Chondrocyte (in vitro differentiated cells): ENCODE measurements at places on chromosomes 4 and X.
A peak's percentile ranks its signal among the peaks of the same experiment; 100 is the strongest.

GRCh38 chr4:102594000-102594399 lies 92.8 kb downstream of the NFKB1 start:
- H3K4me1 ChIP-seq: peaks cover 18% of the 10 kb centered on the region
- peaks cover 45% of the 10 kb centered on the region for H3K36me3 ChIP-seq

- H3K4me3 ChIP-seq: no peak overlapping the region
- H3K36me3 ChIP-seq: peaks cover 3% of the 10 kb centered on the region
- no peaks in the 10 kb centered on the region for H3K27me3 ChIP-seq
- H3K4me1 ChIP-seq: no peaks in the 10 kb centered on the region
- DNase-seq: no peak
Measured at GRCh38 chr4:103067841-103068547, 8.6 kb downstream of the SLC9B2 start.

GRCh38 chr4:14863418-14864364 lies 138.6 kb upstream of the CPEB2 start:
- no peaks in the 10 kb centered on the region for H3K4me1 ChIP-seq
- H3K27me3 ChIP-seq: peaks cover 10% of the 10 kb centered on the region
- no peak overlapping the region for H3K4me3 ChIP-seq
- no peak for DNase-seq
- H3K27ac ChIP-seq: no peak overlapping the region
- H3K36me3 ChIP-seq: no peaks in the 10 kb centered on the region

- H3K27me3 ChIP-seq: peaks cover 63% of the 10 kb centered on the region
- DNase-seq: no peak
- H3K4me1 ChIP-seq: peaks cover 4% of the 10 kb centered on the region
- H3K36me3 ChIP-seq: no peaks in the 10 kb centered on the region
- H3K27ac ChIP-seq: no peak within 1 kb of the TSS
- H3K4me3 ChIP-seq: peak within 1 kb of the TSS; percentile 69
Measured at GRCh38 chrX:110795645-110796406, at the start of gene CHRDL1. TSS of gene CHRDL1 (minus strand) at chrX:110795817. CDS start at chrX:110792181, 3,636 bp downstream.

GRCh38 chr4:30056016-30056766 lies 664.0 kb upstream of the PCDH7 start:
- no peak overlapping the region for H3K27ac ChIP-seq
- H3K4me1 ChIP-seq: no peaks in the 10 kb centered on the region
- no peaks in the 10 kb centered on the region for H3K36me3 ChIP-seq
- no peak overlapping the region for H3K4me3 ChIP-seq
- no peaks in the 10 kb centered on the region for H3K27me3 ChIP-seq
- DNase-seq: no peak

DNA sequence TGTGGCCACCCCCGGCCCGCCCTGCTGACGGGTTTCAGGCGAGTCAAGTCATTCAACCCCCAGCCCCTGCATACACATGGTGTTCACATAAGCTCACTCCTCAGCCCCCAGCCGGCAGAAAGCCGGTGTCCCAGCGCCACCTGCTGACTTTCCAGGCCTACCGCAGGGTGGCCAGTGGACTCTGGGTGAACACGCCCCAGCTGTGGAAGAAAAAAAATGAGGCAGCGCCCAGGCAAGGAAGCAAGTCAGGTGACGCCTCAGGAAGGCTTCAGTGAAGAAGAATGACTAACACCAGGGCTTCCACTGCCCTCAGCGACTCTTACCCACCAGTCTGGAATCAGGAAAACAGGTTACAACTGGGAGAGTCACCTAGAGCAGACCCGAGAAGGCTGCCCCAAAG lies 15.8 kb downstream of the BCAP31 start:
- no peak overlapping the region for H3K4me3 ChIP-seq
- no peak for DNase-seq
- peaks cover 5% of the 10 kb centered on the region for H3K36me3 ChIP-seq

GRCh38 chr4:177450426-177451107 lies 8.3 kb upstream of the AGA start:
- DNase-seq: no peak
- no peak overlapping the region for H3K27ac ChIP-seq
- no peak overlapping the region for H3K4me3 ChIP-seq
- no peaks in the 10 kb centered on the region for H3K27me3 ChIP-seq
- peaks cover 10% of the 10 kb centered on the region for H3K4me1 ChIP-seq

DNA sequence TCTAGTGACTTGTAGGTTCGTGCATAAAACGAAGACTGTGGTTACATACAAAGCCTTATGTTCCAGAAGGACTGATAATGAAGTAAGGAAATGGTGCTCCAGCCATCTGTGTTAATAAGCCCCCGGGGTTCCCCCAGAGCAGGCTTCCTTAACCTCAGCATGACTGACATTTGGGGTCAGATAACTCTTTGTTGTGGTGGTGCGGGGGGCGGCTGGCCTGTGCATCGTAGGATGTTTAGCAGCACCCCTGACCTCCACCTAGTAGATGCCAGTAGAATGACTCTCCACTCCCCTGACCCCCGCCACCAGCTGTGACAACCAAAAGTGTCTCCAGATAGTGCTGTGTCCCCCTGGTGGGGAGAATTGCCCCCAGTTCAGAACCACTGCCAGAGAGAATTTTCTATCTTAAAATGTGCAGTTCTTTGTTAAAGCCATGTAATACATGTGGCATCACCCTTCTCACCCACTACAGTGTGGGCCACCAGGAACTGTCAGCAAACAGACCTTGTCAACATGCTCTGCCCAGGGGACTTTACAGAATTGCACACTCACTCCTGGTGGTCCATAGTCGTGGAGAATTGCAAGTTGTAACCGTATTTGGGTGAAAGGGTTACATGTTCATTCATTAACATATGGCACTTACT lies 7.5 kb downstream of the SH3KBP1 start:
- peaks cover 23% of the 10 kb centered on the region for H3K4me1 ChIP-seq
- no peaks in the 10 kb centered on the region for H3K36me3 ChIP-seq
- no peaks in the 10 kb centered on the region for H3K27me3 ChIP-seq
- H3K4me3 ChIP-seq: no peak overlapping the region

- no peak overlapping the region for H3K27ac ChIP-seq
- H3K4me3 ChIP-seq: no peak overlapping the region
- H3K36me3 ChIP-seq: peaks cover 6% of the 10 kb centered on the region
- no peaks in the 10 kb centered on the region for H3K4me1 ChIP-seq
- H3K27me3 ChIP-seq: peaks cover 3% of the 10 kb centered on the region
- no peak for DNase-seq
Measured at GRCh38 chr4:30559481-30559880, 160.7 kb upstream of the PCDH7 start.

GRCh38 chr4:93317561-93317960 lies 511.0 kb upstream of the ATOH1 start:
- DNase-seq: no peak
- no peak overlapping the region for H3K27ac ChIP-seq
- H3K4me1 ChIP-seq: peaks cover 18% of the 10 kb centered on the region

DNA sequence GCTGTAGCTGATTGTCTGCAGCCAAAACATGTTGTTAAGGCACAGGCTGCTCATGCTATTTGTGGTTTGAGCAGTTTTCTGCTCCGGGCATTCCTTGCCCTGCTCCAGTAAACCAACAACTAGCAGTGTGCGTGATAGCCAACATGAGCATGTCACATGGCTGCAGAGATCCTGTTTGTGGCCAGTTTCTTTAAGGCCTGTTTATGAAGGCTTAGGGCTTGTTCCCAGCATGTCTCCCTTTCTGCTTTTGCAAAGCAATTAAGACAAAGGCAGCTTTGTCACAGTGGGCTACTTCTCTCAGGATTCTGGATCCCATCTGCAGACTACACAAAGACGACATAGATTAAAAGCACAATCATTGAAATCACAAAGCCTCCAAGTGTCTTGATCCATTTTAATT lies 160.5 kb downstream of the ZNF518B start:
- no peaks in the 10 kb centered on the region for H3K27me3 ChIP-seq
- H3K36me3 ChIP-seq: no peaks in the 10 kb centered on the region
- H3K27ac ChIP-seq: no peak overlapping the region
- no peak overlapping the region for H3K4me3 ChIP-seq
- no peak for DNase-seq

DNA sequence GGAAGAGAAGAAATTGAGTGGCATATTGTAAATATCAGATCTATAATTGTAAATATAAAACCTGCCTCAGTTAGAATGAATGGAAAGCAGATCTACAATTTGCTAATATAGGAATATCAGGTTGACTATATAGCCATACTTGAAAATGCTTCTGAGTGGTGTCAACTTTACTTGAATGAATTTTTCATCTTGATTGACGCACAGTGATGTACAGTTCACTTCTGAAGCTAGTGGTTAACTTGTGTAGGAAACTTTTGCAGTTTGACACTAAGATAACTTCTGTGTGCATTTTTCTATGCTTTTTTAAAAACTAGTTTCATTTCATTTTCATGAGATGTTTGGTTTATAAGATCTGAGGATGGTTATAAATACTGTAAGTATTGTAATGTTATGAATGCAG lies 132.6 kb downstream of the TET2 start:
- H3K27me3 ChIP-seq: no peaks in the 10 kb centered on the region
- H3K4me3 ChIP-seq: no peak overlapping the region
- no peak overlapping the region for H3K27ac ChIP-seq

DNA sequence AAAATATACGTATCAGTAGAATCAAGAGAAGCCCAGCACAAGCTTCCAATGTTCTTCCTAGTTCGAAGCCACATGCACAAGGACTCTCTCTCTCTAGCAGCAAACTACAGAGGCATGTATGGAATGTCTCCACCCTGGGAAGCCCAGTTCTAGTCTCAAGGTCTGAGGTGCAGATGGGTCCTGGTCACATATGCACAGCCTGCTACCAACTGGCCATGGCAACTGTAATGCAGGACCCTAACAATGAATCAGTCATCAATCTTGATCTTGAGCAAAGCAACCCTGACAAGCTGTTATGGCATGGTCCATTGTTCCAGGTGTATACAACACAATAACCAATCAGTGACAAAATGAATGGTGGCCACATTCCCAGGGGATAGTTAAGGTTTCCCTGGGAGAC lies 55.8 kb downstream of the MBNL3 start:
- no peak overlapping the region for H3K27ac ChIP-seq
- no peaks in the 10 kb centered on the region for H3K27me3 ChIP-seq
- peaks cover 6% of the 10 kb centered on the region for H3K36me3 ChIP-seq
- no peak overlapping the region for H3K4me3 ChIP-seq
- peaks cover 4% of the 10 kb centered on the region for H3K4me1 ChIP-seq
- no peak for DNase-seq

DNA sequence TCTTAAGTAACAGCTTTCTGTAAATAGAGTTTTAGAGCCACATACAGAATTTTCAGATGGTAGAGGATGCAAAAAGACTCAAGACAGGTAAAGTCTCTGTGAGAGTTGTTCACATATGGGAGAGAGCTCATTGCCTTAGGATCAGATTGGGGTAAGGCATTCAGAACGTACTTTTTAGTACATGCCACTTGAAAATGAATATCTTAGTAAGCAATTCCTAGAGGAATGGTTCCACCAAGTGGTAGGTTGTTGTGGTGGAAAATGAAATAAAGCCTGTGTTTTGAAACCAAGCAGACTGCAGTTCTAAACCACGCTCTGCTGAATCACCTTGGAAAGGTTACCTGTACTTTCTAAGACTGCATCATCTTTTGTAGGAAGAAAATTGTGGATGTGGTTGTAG lies 547.0 kb upstream of the LCORL start:
- no peaks in the 10 kb centered on the region for H3K4me1 ChIP-seq
- H3K27ac ChIP-seq: no peak overlapping the region
- H3K36me3 ChIP-seq: no peaks in the 10 kb centered on the region
- peaks cover 1% of the 10 kb centered on the region for H3K27me3 ChIP-seq
- no peak overlapping the region for H3K4me3 ChIP-seq

- no peak overlapping the region for H3K4me3 ChIP-seq
- H3K36me3 ChIP-seq: no peaks in the 10 kb centered on the region
- DNase-seq: no peak
- no peak overlapping the region for H3K27ac ChIP-seq
- H3K4me1 ChIP-seq: peaks cover 6% of the 10 kb centered on the region
Measured at GRCh38 chr4:84648863-84649647, 66.1 kb downstream of the CDS1 start.

DNA sequence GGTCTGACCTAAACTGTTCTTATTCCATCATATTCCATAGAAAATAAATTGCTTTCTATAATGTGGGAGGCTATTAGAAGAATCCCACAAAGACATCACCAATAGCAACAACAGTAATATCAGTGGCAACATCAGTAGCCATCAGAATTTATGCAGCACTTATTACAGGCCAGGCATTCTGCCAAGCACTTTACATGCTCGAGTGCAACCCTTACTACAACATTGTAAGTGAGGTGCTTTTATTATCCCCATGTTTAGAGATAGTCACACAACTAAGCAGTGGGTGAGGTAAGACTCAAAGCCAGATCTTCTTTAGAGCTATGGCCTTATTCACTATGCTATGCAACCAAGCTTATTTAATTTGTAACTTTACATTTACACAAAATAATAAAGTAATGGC lies 317.1 kb upstream of the BMP3 start:
- no peaks in the 10 kb centered on the region for H3K4me1 ChIP-seq
- no peak overlapping the region for H3K4me3 ChIP-seq
- no peak overlapping the region for H3K27ac ChIP-seq
- no peaks in the 10 kb centered on the region for H3K27me3 ChIP-seq
- H3K36me3 ChIP-seq: no peaks in the 10 kb centered on the region

GRCh38 chr4:41559940-41560516 lies 22.1 kb downstream of the LIMCH1 start:
- H3K27me3 ChIP-seq: peaks cover 35% of the 10 kb centered on the region
- no peaks in the 10 kb centered on the region for H3K4me1 ChIP-seq
- H3K36me3 ChIP-seq: peaks cover 2% of the 10 kb centered on the region
- no peak overlapping the region for H3K4me3 ChIP-seq

- H3K4me1 ChIP-seq: no peaks in the 10 kb centered on the region
- no peak overlapping the region for H3K4me3 ChIP-seq
- peaks cover 2% of the 10 kb centered on the region for H3K36me3 ChIP-seq
- DNase-seq: no peak
- no peak overlapping the region for H3K27ac ChIP-seq
Measured at GRCh38 chr4:165164257-165164656, 43.1 kb upstream of the KLHL2 start.

DNA sequence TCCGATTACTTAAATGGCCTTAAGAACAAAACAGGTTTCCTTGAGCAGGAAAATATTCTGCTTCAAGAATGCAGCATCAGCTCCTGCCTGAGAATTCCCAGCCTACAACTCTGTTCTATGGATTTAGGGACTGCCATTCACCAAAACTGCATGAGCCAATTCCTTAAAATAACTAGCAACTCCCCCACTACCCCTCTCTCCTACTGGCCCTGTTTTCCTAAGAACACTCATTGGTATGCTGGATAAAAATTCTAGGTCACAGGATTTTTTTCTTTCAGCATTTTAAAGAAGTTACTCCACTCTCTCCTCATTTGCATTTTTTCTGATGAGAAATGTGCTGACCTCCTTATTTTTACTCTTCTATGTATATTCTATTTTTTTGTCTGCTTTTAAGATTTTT lies 347.1 kb downstream of the IDS start:
- H3K36me3 ChIP-seq: no peaks in the 10 kb centered on the region
- DNase-seq: no peak
- H3K4me1 ChIP-seq: peaks cover 14% of the 10 kb centered on the region
- H3K4me3 ChIP-seq: no peak overlapping the region
- H3K27ac ChIP-seq: peak overlapping the region; percentile 6

DNA sequence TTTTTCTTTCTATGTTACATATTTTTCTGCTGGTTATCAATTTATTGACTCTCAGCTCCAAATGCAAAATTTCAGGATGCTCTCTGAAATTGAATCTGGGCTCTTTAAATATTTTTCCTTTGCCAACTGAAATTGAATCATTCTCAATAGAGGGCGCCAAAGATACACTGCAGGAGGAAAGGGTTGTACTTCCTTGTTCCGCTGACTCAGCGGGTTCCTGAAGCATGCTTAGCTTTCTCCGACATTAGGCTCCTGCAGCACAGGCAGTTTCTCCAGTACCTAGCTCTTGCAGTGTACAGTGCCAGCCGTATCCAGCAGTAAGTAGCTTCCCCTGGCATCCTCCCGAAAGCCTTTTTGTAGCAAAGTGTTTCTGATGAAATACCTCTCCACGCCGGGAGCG lies 28.8 kb upstream of the CFAP47 start:
- H3K27ac ChIP-seq: no peak overlapping the region
- no peaks in the 10 kb centered on the region for H3K4me1 ChIP-seq
- no peak for DNase-seq
- H3K4me3 ChIP-seq: no peak overlapping the region
